ENCODE measurements at places on chromosomes 2 and 18.

DNA sequence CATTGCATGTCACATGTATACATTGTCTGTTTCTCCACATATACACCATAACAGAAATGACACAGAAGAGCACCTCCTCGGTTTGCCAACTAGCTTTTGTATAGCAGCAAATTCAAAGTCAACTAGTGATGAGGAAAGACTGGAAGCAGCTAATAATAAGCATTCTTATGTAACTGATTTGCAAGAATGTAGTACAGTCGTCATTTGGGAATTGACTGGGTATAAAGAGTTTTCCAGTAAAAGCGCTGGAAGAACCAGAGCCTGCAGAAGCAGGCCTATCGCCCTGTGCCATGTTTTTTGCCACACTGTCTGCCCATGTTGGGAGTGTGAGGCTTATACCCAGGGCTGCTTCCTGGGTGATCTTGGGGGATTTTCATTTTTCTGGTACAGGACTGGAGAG is 310.6 kb downstream of the GBX2 start:
- DNase-seq: no peak

DNA sequence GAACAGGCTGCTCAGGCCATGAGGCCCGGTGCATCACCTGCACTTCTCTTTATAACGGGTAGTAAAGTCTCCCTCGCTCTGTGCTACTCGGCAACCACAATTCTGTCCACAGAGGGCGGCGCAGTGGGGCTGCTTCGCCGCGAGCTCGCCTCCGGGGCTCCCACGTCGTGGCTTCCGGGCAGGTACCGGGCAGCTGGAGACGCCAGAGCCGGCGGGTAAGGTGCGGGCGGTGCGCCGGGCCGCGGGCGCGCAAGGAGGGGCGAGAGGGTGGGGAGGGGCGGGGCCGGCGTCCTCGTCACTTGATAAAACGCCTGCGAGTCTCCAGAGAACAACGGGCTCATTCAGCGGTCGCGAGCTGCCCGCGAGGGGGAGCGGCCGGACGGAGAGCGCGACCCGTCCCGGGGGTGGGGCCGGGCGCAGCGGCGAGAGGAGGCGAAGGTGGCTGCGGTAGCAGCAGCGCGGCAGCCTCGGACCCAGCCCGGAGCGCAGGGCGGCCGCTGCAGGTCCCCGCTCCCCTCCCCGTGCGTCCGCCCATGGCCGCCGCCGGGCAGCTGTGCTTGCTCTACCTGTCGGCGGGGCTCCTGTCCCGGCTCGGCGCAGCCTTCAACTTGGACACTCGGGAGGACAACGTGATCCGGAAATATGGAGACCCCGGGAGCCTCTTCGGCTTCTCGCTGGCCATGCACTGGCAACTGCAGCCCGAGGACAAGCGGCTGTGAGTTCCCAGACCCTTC is at the start of gene ITGA6:
Gene ITGA6 (plus strand): TSS at position 331 of the 734 bp plus-strand sequence.
- peak; percentile 71 for DNase-seq

DNA sequence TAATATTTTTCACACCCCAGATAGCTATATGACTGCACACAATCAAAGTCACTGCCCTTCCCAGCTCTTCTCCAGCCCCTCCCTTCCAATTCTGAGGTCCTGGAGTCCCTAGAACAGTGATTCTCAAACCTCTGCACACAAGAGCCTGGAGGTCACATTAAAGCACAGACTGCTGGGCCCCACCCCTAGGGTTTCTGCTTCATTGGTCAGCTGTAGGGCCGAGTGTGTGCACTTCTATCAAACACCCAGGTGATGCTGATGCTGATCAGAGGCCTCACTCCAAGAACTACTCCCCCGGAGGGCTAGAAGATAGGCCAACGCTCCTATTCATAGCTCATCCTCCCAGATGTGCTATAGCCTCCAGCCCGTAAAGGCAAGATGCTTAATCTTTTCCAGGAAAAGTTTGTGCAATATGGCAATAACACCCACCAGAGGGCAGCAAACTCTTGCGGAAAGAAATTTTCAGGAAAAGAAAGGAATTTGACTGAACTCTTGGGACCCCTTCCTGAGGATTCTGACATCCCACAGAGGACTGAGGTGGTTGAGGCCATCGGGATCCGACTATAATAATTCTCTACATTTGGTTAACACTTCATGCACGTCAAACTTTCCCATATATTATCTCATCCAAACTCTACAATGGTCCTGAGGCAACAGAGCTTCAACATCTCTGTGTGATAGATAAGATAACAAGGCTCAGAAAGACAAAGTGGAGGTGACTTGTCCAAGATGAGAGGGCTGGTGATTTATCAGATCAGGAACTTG is 194.2 kb upstream of the PKDCC start:
- DNase-seq: peak; percentile 33

DNA sequence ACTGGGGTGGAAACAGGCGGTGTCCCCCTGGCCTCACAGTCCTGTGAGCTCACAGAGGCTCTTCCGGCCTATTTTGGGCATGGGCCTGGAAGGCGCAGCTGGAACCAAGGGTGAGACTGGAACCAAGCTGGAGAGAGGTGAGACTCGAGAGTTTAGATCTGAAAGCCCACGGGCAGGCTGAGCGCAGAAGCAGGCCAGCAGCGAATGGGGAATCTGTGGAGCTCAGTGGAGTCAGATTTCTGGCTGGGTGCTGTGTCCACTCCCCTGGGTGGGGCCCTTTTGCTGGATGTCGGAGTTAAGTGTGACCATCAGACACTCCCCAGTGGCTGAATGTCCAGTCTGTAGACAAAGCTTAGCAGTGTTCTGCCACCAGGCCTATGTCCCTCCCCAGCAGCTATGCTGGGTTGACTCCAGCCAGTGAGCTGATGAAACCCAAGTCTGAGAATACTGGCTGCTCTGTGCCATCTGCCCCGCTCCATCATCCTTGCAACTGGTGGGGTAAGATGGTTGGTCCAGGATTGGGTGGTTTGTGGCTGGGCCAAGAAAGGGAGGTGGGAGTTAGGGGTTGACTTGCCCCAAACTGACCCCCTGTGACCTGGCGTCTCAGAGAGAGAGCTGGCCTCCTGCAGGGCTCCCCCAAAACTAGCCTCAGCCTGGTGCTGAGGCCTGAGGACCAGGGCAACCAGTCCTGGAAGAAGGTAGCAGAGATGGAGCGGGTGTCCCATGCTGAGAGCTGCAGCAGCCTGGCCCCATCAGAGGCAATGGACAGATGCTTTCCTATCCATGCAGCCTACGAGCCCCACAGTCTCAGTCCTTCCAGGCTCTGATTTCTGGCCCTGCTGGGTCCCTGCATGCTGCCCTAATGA is 34.4 kb downstream of the CYP26B1 start:
- no peak for DNase-seq

DNA sequence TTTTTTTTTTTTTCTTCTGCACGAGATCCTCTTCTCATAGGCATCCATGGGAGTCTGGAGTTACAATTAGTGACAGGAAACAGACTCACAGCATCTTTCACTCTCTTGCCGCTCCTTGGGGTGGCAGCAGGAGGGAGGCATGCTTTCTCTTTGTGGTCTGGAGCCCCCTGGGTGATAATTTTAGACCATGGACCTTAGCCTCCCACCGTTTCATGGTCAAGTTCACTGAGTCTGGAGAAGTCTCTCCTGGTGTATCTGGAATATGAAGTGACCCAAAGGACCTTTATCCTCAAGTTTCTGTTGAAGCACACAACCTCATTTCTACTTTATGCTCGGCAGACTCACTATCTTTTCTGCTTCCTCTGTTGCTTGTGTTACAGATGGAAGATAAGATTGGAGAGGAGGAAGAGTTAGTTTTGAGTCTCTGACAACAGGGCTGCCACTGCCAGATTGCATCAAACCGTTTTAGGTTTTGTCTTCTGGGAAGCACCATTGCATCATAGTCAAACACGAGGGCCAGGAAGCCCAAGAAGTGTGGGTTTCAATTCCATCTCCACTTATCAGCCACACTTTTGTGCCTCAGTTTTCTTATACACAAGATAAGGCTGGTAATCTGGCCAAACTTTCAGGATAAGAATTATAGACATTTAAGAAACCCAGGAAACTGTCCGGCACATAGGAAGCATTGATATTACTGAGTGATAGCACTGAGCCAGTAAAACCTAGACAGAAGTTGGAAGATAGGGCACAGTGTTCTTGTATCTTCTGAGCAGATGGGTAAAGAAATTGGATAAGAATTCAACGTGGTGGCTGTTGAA is 62.3 kb downstream of the ADCYAP1 start:
- DNase-seq: no peak

GRCh38 chr2:204183608-204184007 is 247.0 kb downstream of the ICOS start:
- no peak for DNase-seq

DNA sequence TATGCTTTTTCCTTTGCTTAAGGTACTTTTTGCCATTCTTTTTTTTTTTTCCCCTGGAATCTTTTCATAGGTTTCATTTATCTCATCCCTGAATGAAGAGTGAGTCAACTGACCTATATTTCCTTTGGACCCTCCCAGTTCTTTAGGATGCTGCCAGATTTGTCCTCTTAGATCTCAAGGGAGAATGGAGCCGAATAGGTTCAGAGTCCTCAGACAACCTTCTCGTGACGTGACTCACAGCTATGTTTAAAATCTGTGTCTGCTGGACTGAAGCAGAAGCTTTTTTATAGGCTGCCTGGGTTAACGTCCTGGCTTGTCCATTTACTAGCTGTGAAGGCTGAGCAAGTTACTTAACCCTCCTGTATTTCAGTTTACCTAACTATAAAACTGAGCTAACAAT is 358.6 kb downstream of the DLGAP1 start:
- DNase-seq: no peak

GRCh38 chr18:32189790-32190189 is at the start of gene MEP1B:
MEP1B (plus strand) TSS chr18:32190039; CDS start chr18:32190071, 32 bp downstream.
- DNase-seq: no peak

All from CD4-positive, alpha-beta T cell treated with Interleukin-4 for 1 hour (primary cell).